ENCODE measurements at places on chromosomes 7 and 10. TPM values are rescaled to one million over a fixed set of nuclear protein-coding genes. Genes with fewer than 3 reads are reported as not detected.

Gene ZNF92
- 9.6 TPM for total RNA-seq

Gene LRRC4
- not detected for total RNA-seq

Gene UBN2
- total RNA-seq = 28.2 TPM

Gene C10orf62
- not detected for total RNA-seq

Gene SCIN
- total RNA-seq = 4.2 TPM

Gene PKD2L1
- total RNA-seq = not detected

Gene ENKUR
- total RNA-seq = not detected

Gene NXPH1
- total RNA-seq = not detected

Gene FGF8
- total RNA-seq = not detected

Gene CCDC146
- 65.1 TPM for total RNA-seq

Gene INHBA
- total RNA-seq = 0.87 TPM

Gene PNLIPRP2
- not detected for total RNA-seq

GRCh38 chr7:35463751-35464150 is 209.9 kb upstream of the TBX20 start:
- no peak for DNase-seq

- no peak for DNase-seq
Measured at GRCh38 chr10:107442035-107442505, 277.6 kb upstream of the SORCS1 start.

- DNase-seq = peak; percentile 57
Measured at GRCh38 chr10:86376403-86376802, 9.8 kb upstream of the GRID1 start.

GRCh38 chr7:70591643-70592042 is 540.3 kb upstream of the GALNT17 start:
- no peak for DNase-seq

DNA sequence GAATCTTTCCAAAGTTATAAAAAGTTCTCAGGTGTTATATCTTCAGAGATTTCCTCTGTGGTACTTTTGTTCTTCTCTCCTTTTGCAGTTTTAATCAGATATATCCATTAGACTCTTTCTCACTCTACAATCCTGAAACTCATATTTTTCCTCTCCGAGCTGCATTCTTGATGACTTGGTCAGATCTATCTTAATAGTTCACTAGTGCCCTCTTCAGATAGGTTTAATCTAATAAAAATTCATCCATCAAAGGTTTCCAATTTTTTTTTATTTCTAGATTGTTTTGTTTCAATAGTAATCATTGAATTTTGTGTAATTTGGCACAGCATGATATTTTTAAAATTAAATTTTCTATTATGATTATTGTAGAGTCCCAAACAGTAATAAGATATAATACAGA is 21.8 kb upstream of the DGKB start:
- DNase-seq = no peak

DNA sequence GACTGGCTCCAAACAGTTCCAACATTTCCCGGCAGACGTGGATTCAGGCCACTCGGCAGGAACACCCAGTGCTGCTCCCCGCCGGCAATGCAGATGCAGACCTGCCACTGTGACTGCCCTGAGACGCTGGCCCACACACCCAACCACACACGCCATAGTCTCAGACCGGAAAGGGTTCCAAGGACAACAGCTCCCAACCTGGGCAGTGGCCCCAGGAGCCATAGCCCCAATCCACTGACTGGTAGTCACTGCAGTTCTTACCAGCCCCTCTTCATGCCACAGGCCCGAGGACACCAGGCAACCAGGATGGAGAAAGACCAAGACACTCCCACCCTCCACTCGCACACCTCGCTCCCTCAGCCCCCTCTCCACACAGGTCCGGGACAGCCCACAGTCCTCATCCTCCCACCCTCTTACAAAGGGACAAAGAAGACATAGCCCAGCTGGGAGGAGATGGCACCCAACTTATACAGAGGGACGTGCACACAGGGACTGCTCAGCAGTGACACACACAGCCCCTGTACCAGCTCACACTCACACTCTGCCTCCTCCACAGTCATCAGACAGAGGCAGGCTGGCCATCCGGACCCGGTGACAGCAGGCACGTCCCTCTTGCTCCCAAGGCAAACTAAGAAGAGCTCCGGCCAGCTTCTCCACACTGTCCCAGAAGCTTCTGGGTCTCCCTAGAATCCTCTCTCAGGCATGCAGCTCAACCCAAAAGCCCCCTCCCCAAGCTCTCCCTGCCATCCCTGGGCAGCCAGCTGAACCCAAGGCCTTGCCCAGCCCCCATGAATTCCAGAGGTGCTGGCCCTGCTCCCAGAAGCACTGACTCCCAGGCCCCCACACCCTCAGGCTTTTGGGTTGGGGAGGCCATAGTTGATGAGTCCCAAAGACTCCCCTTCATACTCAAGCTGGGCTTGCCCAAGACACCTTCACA is 24.8 kb downstream of the KCNH2 start:
- DNase-seq = no peak

DNA sequence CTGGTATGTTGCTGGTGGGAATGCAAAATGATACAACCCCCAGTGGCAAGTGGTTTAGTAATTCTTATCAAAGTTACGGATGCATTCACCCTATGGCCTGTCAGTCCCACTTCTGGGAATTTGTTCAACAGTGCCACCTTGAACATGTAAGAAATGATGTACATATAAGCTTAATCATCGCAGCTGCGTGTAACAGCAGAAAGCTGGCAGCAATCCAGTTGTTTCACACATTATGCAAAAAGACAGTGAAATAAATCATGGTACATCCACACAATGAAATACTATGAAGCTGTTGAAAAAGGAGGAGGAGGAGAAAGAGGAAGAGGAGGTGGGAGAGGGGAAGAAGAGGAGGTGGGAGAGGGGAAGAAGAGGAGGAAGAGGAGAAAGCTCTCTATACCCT is 76.2 kb upstream of the MYL10 start:
- DNase-seq = no peak

DNA sequence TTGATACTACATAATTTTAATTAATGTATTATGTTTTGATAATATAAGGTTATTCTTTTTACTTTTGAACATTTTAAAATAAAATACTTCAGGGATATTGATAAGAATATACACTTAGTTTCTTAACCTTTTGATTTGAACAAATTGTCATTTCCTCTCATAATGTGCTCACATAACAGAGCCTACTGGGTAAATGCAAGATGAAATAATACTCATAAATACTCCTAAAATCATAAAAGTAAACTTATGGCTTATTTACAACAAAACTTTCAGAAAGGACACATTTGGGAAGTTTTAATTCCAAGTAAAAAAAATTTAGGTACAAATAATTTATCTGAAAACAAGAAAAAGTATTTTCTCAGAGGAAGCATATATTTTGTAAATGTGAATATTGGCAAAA is 101.6 kb upstream of the ABCB5 start:
- no peak for DNase-seq

GRCh38 chr7:142478479-142479220 is 220.8 kb upstream of the PRSS58 start:
- DNase-seq = no peak

DNA sequence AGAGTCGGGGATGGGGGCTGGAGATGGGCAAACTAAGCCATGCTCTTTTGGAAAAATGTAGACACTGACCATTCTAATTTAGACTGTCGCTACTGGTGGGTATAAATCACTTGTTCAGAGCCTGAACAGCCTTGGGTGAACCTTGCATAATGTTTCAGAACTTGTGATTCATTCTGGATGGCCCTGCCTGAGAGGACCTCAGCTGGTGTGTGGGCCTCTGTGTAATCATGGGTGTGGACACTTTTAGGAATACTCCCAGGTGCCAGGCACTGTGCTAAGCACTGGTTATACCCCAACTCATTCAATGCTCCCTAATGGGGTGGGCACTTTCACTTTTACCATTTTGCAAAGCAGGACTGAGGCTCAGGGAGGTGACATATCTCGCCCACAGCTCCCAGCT is 26.8 kb upstream of the TM9SF3 start:
- DNase-seq = no peak

DNA sequence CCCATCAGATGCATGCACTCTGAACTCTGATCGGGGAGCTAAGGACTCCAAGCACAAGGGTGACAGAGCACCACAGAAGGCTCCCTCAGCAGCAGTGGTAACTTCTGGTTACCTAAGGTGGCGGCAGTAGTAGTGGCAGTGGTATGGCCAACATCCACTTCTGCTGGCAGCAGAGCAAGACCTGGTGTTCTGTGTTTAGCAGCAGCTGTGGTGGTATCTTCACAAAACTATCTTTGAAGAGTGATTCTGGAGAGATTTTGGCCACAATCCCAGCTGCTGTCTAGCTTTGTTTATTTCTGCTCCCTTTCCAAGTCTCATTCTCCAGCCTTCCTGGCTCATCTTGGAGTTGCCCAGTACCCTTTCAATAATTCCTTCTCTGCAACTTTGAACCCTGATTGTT is 102.4 kb upstream of the LRGUK start:
- DNase-seq = no peak

DNA sequence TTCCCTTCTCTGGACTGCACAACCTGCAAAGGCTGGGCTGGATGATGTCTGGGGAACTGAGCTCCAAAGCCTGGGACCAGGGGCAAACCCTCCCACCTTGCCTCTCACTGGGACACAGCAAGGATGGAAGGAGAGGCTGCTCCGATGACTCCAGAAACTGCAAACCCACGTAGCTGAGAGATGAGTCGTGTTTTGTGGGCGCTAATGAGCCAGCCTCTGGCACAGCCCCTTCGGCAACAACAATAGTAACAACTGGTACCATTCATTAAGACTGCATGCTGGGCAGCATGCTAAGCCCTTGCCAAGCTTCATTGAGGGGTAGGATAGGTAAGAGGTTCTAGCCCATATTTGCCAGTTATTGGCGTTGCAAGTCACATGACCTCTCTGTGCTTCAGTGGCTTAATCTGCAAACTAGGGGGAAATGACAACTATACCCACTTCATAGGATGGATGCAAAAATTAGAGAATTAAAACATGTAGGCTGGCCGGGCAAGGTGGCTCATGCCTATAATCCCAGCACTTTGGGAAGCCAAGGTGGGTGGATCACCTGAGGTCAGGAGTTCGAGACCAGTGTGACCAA is 145.9 kb downstream of the SH3PXD2A start:
- DNase-seq = no peak

DNA sequence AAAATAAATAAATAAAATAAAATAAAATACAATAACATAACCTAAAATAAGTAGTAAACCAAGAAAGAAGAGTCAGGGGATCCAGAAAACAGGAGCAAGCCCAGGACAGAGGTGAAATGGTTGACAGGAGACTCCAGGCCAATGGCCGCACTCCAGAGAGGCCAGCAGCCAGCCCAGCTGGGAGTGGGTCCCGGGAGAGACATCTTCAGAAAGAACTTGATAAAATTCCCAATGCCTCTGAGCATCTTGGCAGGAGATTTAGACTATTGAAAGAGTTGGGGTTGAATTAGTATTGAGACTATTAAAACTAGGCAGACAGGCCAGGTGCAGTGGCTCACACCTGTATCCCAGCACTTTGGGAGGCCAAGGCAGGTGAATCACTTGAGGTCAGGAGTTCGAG is 62.6 kb downstream of the CLIP2 start:
- DNase-seq = no peak

All from suprapubic skin (tissue), 4 donors.